ENCODE measurements at places on chromosomes 3 and 15. TPM values are rescaled to one million over a fixed set of nuclear protein-coding genes. Genes with fewer than 3 reads are reported as not detected.

The MYRIP gene
- total RNA-seq: not detected

GRCh38 chr3:170323331-170323730, 34.2 kb upstream of the SKIL start:
- no peak for DNase-seq

DNA sequence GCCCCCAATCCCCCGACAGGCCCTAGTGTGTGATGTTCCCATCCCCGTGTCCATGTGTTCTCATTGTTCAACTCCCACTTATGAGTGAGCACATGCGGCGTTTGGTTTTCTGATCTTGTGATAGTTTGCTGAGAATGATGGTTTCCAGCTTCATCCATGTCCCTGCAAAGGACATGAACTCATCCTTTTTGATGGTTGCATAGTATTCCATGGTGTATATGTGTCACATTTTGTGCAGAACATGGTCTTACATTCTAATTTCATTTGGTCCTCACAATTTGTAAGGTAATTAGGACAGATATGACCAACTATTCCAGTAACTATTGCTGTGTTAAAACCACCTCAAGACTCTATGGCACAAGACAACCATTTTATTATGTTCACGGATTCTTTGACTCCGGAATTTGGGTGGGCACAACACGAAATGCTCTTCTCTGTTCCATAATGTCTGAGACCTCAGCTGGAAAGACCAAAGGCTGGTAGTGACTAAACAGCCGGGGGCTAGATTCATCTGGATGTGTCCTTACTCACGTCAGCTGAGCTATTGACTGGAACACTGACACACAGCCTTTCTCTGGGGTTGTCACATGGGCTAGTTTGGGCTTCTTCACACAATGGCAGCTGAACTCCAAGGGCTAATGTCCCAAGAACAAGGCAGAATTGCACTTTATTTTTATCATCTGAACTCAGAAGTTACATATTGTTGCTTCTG, 13.6 kb upstream of the GLCE start:
- DNase-seq: no peak

DNA sequence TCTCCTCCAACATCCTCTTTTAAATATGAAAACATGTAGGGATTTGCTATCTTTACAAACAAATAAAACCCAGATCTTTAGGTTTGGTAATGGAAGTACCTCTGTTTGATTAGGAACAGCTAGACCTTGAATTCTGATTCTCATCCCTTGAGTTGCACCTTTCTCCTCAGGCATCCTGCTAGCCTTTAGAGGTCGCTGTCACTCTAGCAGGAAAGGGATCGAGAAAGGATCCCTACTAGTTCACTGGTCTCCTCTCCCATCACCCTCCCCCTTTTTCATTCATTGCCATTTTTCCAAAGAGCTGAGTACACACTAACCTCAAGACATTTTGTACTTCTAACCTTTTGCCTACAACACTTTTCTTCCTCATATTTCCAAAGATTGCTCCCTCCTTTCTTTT, 569.8 kb downstream of the RBMS3 start:
- DNase-seq: no peak

DNA sequence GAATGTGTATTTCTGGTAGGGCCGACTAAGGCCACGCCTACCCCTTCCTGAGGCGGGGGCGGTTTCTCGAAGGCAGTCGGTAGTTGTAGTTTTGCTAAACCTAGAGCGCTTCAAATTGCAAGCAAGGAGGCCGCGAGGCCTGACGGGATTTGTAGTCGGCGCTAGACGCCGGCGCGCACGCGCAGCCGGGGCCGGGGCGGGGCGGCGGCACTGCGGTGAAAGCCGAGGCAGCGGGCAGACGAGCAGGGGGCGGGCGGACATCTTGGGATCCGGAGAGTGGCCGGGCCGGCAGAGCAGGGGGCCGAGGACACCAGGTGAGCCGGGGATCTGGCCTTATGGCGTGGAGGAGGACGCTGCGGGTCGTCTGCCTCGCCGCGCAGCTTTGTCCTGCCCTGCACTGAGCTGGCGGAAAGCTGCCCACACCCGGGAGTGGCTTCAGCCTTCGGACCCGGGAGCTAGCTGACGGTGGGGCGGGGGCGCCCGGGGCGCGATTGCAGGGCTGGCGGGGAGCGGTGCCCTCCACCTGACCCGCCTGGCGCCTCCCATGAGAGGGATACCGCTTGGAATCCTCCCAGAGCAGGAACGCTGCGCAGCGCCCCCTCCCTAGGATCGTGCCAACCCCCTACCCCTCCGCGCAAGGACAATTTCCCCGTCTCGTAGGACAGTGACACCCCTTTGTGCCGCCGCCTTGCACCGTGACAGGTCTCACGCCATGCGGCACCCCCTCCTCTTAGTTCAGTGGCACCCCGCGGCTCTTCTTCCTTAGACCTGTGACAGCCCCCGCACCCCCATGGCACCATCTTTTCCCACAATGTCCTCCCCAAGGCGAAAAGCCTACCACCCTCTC, at the start of gene AP2M1:
Gene AP2M1 (plus strand): TSS at position 210 of the 847 bp plus-strand sequence. CDS start 2,139 bp downstream, outside the sequence.
- DNase-seq: peak; percentile 100

GRCh38 chr15:77786181-77786890, 153.6 kb upstream of the LINGO1 start:
- DNase-seq: no peak
